Activated naive CD4-positive, alpha-beta T cell treated with anti-CD3 and anti-CD28 coated beads for 36 hours (primary cell): ENCODE measurements at places on chromosomes 6 and 20. TPM values are rescaled to one million over a fixed set of nuclear protein-coding genes. Genes with fewer than 3 reads are reported as not detected.

DNA sequence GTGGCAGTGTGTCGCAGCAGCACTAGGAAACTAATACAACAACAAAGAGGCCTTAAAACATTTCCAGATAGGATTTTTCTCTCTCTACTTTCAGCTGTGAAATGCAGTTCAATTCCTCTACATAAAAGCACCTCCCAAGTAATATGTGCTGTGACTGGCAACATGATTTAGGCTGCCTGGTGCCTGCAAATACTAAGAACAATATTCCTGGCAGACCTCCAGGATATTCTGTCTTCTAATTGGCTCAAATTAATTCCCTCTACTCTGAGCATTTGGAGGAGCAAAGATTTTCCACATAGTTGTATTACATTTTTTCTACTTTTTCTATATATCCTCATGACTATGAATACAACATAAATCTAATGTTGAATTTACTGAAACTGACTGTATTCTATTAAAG is 33.2 kb downstream of the SCGN start:
- DNase-seq, result no peak

GRCh38 chr20:6769903-6770785 is 2.7 kb downstream of the BMP2 start:
- no peak for DNase-seq

HNF4A gene
- not detected for total RNA-seq

GRCh38 chr6:55176958-55177357 is 2.6 kb downstream of the HCRTR2 start:
- DNase-seq, result no peak

TFAP2D gene
- total RNA-seq, result not detected

GRCh38 chr6:150857062-150857944 is 8.2 kb upstream of the MTHFD1L start:
- peak; percentile 9 for DNase-seq

KCNK16 gene
- not detected for total RNA-seq

DNA sequence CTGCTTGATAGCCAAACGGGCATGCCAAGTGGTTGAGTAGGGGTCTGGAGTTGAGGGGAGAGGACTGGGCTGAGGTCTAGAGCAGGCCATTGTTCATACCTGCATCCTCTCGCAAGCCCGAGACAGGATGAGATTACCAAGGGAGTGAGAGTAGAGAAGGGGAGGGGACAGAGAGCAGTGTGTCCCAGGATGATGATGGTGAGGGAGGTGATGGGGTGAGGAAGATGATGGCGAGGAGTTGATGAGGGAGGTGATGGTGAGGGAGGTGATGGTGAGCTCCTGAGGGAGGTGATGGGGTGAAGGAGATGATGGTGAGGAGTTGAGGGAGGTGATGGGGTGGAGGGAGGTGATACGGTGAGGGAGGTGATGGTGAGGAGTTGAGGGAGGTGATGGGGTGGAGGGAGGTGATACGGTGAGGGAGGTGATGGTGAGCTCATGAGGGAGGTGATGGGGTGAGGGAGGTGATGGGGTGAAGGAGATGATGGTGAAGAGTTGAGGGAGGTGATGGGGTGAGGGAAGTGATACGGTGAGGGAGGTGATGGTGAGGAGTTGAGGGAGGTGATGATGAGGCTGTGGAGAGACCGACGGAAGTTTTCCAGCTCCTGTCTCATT is 6.4 kb downstream of the TMEM181 start:
- DNase-seq, result no peak

GRCh38 chr6:143097224-143097795 is 36.6 kb downstream of the AIG1 start:
- peak; percentile 18 for DNase-seq

DNA sequence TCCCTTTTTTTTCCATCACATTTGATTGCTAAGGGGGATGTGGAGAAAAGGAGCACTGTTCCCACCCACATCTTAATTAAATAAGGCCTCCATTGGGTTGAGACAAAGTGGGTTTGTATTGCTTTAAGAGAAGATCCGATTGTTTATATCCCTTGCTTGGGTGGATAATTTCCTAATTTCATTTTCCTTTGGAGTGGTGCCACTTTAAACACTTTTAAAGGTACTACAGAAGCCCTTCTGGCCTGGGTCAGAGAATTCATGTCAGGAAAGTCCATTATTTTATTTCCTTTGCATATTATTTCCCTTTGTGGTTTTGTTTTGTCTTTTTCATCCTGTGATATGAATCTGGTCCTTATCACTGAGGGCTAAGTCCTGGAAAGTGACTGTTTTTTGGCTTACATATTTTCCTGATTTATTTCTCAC is 56.9 kb downstream of the PHACTR2 start:
- DNase-seq, result no peak

- DNase-seq, result no peak
These were observed 6.6 kb upstream of the ELOVL2 start for GRCh38 chr6:11050731-11051130.

- no peak for DNase-seq
These were observed 84.6 kb downstream of the PTPN1 start for GRCh38 chr20:50594591-50595432.

- no peak for DNase-seq
These were observed 49.4 kb upstream of the TAB2 start for GRCh38 chr6:149268146-149268545.

HAO1 gene
- total RNA-seq, result not detected

- DNase-seq, result peak; percentile 13
These were observed 1.3 kb downstream of the CDYL start for GRCh38 chr6:4777394-4777935.

DNA sequence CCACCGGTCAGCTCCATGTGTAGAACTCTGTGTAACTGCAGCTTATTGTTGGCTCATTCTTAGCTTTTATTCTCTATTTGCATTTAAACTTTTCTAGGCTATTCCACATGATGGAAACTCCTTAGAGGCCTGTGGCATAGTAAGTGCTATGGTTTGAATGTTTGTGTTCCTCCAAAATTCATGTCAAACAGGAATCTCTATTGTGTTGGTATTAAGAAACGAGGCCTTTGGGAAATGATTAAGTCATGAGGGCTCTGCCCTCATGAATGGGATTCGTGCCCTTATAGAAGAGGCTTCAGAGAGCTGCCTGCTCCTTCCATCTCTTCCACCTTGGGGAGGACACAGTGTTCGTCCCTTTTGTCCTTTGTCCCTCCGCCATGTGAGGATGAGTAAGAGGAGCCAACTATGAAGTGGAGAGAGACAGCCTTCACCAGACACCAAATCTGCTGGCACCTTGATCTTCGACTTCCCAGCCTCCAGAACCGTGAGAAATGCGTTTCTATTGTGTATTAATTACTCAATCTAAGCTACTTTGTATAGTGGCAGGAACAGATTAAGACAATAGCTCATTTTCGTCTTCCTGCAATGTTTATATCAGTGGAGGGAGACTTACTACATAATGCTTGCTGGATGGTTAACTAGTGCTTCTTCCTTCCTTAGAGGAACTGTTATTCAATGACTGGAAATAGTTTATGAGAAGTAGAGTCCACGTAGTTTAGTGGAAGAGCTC is 361.1 kb downstream of the FARS2 start:
- DNase-seq, result no peak

DNA sequence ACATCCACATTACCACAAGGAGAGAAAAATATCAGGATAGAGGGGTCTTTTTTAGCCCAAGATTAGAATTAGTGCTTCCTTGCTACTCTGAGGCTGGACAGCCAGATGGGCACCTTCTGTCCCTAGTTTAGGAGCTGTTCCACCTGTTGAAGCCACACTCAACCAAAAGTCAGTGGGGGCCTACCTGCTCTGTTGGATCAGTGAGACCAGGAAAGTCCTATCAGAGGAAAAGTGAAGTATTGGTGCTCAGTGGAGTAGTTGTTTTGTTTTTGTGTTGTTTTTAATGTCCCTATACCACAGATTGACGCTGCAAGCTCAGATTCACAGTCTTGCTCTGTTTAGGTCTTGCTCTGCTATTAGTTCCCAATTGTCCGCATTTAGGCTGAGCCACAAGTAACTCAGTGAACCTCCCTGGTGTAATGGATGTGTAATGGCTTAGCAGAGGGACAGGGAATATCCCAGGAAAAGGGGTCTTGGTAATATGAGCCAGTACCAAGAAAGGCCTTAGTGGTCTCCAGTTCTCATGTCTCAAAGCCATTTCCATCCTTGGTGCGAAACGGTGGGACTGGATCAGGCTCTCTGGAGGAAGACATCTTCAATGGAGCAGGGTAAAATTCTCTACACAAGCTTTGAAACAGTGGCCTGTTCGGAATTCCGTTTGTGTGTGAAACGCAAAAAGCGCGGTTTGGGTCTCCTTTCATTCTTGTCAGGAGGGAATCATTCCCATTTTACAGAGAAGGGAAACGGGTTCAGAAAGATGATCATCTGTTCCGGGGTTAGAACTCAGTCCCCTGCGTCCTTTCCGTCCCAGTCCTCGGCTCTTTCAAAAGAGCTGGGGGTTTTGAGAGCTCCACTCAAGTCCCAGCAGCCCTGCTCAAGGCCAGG is 631 bp upstream of the PABPC1L start:
- no peak for DNase-seq

- no peak for DNase-seq
These were observed 183.7 kb downstream of the MBOAT1 start for GRCh38 chr6:20028562-20028961.

SLC22A2 gene
- not detected for total RNA-seq

NT5DC1 gene
- 62.6 TPM for total RNA-seq
